Stimulated activated CD4-positive, alpha-beta T cell treated with anti-CD3 and anti-CD28 coated beads, Interleukin-1b, Interleukin-23, amount 100 ng/mL, for 48 hours (primary cell): ENCODE measurements at places on chromosomes 12 and 14.

GRCh38 chr14:76267322-76268046 lies 108.5 kb upstream of the ESRRB start:
- DNase-seq = peak; percentile 3

- DNase-seq = no peak
Observed at GRCh38 chr12:3303410-3304136, 187.4 kb upstream of the PRMT8 start.

DNA sequence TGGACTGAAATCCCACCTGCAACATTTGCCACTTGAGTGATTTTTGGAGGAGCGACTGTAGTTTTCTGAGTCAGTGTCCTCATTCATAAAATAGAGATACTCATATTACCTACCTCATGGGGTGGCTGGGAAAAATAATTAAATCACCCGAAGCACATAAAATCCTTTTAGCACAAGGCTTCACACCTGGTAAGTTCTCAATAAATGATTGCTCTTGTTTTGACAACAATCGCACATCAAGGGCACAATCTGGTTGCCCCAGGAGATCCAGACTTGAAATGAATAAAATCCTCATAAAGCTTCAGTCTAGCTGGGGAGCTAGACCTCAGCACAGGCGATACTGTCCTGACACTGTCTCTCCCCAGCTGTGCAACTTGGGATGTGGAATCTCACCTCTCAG lies 76.0 kb upstream of the CCDC60 start:
- DNase-seq = no peak

DNA sequence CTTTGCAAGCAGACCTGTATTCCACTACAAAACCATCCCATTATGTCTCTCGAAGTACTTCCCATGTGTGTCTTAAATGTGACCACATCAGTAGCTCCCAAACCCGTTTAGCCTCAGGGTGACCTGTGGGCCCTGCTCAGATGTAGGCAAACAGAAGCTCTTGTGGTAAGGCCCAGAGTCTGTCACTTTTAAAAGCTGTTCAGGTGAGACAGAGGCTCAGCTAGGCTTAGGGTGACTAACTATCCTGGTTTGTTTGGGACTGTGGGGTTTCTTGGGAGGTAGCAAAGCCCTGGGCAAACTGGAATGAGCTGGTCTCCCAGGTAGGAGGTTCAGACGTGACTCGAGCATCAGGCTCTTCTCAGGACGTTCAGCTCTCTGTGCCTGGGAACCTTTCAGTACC lies 64.5 kb upstream of the VASH1 start:
- DNase-seq = no peak

DNA sequence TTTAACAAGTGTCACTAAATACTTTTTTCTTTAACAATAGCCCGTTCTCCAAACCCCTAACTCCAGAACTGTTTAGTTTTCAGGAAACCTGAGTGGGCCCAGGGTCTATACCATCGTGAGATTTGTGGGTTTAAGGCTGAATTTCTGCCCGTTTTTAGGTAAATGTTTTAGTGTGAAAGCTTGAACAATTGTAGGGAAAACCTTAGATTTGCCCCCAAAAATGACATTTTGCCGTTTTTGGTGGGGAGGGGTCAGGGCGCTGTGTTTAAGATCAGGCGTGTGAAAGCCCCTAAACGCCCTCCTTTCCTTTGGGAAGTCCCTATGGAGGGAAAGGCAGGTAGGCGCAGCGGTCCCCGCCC lies 320 bp upstream of the PRPF39 start:
- DNase-seq = no peak

- DNase-seq = no peak
Observed at GRCh38 chr14:63892265-63892664, 39.5 kb downstream of the SYNE2 start.

DNA sequence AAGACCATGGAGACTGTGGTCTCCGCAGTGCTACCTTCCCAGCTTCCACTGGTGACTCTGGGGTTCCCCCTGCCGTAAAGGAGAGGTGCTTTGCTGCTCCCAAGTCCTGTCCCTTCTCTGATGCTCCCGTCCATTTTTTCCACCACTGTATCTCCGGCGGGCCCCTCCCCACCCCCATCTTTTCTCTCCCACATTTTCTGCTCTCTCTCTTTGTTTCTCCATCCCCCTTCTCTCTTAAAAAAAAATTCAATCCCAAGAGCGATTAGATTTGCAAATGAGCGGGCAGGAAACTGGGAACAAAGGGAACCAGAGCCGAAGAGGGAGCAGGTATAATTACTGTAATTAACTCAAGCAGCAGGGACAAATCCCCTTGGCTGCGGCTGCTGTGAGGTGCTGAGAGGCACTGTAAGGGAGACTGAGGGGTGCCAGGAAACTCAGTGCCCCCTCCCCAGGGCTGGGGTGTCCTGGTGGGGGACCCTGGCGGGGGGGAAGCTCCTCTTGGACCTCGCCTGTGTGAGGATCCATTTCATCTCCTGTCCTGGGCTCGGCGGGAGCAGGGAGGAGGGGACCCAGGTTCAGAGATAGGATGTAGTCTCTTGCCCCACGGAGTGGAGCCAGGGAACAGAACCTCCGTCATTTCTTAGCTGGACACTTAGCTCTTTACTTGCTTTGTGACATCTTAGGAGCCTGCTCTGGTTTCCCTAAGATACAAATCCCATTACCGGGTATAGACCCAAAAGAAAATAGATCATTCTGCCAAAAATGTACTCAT lies 140.4 kb upstream of the NRXN3 start:
- DNase-seq = no peak

- DNase-seq = no peak
Observed at GRCh38 chr12:98645572-98646067, 530 bp downstream of the APAF1 start.

DNA sequence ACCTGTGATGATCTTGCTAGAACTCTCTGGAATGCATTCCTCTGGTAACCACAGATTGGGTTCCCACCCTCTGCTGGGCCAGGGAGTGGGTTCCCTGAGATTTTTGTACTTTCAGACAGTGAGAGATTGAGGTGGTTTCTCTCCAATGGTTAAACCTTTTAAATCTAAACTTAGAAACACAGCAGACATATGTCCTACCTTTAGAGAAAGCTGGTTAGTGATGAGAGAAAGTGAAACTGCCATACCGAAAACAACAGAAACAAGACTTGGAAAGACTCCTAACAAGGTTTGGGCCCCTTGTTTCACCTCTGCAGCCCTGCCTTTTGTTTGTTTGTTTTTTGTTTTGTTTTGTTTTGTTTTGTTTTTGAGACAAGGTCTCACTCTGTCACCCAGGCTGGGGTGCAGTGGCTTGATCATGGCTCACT lies 9.7 kb upstream of the SGPP1 start:
- DNase-seq = no peak

GRCh38 chr12:61385771-61386170 lies 874.4 kb upstream of the USP15 start:
- no peak for DNase-seq

DNA sequence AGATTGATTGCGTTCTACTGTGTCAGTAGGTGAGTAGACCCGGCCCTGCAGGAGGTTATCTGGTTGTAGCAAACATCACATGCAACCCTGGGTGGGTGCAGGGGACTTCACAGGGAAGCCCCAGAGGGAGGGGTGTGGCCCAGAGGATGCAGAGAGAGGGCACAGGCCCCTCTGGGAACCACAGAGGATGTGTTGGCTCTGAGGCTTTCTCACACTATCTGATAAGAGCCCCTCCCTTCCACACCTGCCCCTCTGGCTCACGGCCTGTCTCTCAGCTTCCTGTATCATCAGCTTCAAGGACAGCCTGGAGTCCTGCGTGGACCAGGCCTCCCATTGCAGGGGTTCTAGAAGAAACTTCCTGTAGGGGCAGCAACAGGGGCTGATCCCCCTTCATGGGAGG lies 101.9 kb downstream of the RIN3 start:
- peak; percentile 45 for DNase-seq

DNA sequence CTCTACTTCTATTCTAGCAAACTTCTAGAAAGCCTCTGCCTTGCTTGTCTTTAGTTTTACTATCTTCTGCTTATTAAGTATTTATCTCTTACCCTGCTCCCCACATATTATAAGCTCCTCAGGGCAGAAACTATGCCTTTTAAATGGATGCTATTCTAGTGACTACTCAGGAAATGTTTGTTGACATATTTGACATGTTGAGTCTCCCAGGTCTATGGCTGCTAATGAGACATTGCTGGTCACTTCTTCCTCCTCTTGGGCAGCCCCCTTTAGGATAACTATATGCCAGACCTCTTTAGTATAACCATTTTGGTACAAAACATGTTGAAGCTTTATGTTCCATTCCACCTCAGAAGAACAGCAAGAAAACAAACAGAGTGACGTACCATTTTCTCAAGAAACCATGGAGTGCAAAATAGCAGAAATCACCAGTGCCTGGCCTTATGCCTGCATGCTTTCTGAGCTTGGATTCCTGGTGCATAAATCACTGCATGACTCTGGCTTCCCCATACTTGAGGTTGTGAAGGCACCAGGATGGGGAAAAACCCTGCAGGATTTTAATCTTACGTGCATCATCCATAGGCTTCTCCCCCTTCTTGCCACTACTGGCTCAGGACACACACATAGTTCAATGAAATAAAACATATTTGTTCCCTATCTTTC lies 202.6 kb downstream of the TMX1 start:
- no peak for DNase-seq

DNA sequence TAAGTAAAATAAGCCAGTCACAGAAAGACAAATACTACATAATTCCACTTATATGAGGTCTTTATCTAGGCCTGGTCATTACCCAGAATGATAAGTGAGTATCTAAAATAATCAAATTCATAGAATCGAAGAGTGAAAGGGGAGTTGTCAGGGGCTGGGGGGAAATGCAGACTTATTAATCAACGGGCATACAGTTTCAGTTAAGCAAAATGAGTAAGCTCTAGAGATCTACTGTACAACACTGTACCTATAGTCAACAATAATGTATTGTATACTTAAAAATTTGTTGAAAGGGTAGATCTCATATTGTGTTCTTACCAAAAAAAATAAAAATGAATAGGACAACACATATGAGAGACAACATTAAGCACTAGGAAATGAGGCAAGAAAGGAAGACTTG lies 13.3 kb downstream of the BTBD7 start:
- DNase-seq = no peak

- DNase-seq = no peak
Observed at GRCh38 chr14:100333827-100334226, 10.7 kb downstream of the SLC25A47 start.

DNA sequence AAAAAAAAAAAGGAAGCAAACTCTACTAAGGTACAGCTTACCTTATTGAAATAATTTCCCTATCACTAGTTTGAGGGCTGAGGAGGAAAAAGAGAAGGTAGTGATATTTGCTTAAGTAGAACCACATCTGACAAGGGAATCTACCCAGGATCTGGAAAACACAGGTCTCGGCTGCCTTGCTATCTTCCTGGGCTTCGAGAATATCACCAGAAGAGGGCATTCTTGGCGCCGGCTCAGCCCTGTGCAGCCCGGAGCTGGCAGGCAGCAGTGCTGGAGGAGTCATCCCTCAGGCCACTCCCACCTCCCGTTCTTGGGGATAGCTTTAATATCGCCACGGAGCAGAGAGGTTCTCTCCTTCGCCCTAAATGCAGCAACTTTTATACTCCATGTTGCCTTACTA lies 1181.2 kb downstream of the VRK1 start:
- DNase-seq = peak; percentile 87

DNA sequence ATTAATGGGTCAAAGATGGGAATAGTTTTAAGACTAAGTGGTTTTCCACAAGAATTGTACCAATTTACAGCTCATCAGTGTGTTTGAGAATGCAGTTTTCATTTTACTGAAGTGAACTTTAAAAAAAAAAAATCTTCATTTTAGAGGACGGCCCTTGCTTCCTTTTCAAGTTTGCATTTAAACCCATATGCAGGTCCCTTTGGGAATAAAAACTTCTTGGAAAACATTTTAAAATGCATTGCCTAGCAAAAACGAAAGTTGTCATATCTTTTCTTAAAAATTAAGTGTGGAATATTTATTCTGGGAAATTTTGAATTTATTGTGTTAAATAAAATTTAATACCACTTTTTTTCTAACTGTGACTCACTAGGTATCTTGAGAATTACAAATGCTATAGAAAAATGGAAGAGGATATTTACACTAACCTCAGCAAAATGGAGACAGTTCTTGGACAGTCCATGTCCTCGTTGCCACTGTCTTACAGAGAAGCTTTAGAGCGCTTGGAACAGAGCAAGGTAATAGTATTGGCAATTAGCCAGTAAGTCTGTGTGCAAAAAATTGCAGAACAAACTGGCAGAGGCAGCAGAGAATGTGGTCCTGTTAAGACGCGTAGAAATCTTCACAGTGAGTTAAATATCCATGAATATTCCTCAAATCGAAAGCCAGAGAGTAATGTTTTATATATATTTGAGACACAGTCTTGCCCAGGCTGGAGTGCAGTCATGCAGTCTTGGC lies 209.7 kb downstream of the SYNE2 start:
- no peak for DNase-seq

GRCh38 chr14:55433880-55434804 lies 6.3 kb downstream of the TBPL2 start:
- DNase-seq = no peak

DNA sequence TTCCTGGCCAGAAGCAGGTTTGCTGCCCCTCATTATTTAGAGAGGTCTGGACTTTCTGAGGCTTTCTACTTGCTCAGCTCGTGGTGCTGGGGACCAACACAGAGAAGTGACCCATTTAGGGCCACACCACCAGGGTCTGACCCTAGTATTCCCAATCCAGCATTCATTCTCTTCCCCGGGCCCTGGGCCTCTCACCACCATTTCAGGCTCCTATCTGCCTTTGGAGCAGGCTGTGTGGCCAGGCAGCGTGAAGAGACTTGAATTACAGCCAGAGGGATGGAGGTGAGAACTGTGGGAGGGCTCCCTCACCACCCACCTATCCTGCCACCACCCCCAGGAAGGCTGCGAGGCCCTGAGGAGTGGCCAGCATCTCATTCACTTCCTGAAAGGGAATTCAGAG lies 24.6 kb downstream of the FAM222A start:
- DNase-seq = no peak

- no peak for DNase-seq
Observed at GRCh38 chr14:21933681-21934080, 260.1 kb upstream of the OR4E1 start.

- DNase-seq = no peak
Observed at GRCh38 chr14:67010602-67011001, 178.6 kb upstream of the GARIN2 start.

GRCh38 chr12:116365114-116365513 lies 87.6 kb upstream of the MED13L start:
- DNase-seq = no peak

- no peak for DNase-seq
Observed at GRCh38 chr12:71159264-71159663, 1.5 kb upstream of the TSPAN8 start.

- DNase-seq = no peak
Observed at GRCh38 chr12:41460906-41461305, 272.8 kb downstream of the PDZRN4 start.

DNA sequence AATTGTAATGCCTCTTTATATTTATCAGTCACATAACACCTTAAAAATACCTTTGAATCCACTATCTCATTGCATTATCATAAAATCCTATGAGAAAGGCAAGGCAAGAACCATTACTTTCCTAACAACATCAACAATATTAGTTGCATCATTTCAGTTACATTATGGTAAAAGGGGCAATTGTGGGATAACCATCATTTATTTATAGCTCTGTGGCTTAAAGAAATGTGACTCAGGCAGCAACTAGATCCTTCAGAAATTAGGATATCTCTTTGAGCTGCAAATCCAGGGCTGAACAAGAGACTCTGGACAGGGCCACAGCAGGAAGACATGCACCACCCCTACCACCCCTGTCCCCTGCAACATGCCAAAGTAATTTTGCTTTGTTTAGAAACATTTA lies 36.4 kb downstream of the EPS8 start:
- DNase-seq = no peak

- DNase-seq = no peak
Observed at GRCh38 chr14:89650077-89650978, 233.3 kb upstream of the FOXN3 start.

- no peak for DNase-seq
Observed at GRCh38 chr12:74483057-74483456, 54.6 kb upstream of the ATXN7L3B start.

- DNase-seq = no peak
Observed at GRCh38 chr12:127144770-127145169, 1122.2 kb upstream of the TMEM132C start.
